ENCODE measurements at places on chromosomes 2 and 18. TPM values are rescaled to one million over a fixed set of nuclear protein-coding genes. Genes with fewer than 3 reads are reported as not detected.

The SERPINB10 gene
- polyA plus RNA-seq: not detected

DNA sequence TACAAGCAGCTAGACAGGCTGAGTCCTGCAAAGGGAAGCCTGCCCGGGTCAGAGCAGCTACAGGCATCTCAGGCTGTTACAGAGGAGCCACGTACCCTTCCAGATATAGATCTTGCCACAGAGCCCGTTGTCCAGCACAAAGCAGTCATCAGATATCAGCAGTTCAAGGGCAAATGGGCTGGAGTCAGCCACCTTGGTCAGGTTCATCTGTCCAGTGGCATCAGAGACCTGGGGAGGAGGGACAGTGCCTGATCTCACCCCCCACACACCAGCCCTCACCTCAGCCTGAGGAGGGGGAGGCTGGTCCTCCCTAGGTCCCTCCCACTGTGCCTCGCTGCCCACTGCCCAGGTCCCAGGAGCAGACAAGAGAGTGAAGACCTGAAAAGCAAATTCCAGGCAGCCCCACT, 12.2 kb downstream of the CAPG start:
- DNase-seq: no peak

DNA sequence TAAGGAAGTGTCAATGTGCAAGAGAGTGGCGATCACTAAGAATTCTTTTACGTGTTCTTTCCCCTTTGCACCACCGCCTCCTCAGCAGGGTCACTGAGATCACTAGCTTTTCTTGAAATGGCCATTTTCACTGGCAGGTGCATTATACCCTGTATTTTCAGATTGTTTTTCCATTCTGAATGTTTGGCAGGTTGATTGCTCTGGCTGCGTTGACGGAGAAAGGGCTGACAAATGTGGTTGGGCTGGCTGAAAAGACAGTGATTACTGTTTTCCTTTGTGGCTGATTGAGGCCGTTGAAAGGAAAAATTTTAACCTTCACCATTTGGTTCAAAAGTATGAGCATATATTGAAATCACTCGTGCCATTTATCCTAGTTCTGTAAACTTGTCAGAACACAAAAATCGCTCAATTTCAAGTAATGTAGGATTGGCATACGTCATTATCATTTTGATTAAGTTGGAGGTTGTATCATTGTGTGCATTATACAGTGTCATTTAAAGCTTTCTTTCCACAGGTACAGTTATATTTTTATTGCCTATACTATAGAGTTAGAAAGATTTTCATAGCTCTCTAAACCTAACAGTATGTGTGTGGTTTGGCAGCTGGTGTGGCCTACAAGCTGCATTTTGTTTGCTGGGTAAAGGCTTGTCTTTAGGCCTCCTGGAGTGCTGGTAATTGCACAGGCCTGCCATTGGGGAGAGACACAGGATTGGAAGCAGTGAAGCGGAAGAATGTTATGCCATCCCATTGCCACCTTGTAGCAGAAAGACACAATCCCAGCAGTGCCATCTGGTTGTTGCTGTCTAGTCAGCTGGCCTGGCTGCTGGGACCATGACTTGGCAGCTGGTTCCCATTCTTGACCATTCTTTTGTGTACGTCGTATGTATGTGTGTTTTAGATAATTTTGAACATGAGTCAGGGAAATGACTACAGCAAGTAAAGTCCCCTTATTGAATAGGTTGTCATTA, 36.7 kb downstream of the DYNC1I2 start:
- no peak for DNase-seq

DNA sequence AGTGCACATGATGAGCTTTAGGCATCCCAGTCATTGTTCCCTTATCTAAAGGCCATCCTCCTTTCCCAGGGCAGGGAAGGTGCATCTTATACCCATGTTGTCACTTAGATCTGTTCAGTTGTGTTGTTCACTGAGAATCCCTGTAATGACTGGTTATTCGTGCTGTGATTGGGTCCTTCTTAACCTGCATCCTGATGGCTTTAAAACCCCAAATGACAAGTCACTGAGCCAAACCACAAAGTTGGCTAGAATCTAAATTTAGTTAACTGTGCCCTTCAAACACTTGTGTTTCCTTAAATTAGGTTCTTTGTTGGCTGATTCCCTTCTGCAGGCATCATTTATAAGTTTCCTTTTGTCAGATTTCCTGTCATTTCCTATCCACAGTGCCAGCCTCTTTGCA, 58.5 kb upstream of the SLC16A14 start:
- DNase-seq: no peak

- DNase-seq: no peak
These were observed 432.7 kb downstream of the ZNF521 start for GRCh38 chr18:24919181-24919797.

Data from heart right ventricle (tissue), 16 donors.